ENCODE measurements at places on chromosomes 13 and 19.

- DNase-seq, result no peak
These were observed 19.6 kb downstream of the FRY start for GRCh38 chr13:32051156-32051555.

DNA sequence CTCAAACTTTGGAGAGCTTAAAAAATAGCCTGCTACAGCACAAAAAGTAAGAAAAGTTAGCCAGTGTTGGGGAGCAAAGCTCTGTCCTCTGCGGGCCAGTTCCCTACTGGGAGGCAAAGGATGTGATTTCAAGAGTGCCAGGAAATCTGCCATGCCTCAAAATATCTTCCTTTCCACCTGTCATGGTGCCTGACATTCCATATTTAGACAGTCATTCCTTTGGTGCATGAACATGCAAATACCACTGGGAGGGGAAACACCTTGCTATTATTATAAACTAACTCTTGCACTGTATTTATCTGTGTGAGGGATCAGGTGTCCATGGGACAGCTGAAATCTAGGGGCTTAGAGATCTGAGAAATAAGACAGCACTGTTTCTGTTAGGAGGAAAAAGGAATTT is 10.3 kb downstream of the FREM2 start:
- no peak for DNase-seq

DNA sequence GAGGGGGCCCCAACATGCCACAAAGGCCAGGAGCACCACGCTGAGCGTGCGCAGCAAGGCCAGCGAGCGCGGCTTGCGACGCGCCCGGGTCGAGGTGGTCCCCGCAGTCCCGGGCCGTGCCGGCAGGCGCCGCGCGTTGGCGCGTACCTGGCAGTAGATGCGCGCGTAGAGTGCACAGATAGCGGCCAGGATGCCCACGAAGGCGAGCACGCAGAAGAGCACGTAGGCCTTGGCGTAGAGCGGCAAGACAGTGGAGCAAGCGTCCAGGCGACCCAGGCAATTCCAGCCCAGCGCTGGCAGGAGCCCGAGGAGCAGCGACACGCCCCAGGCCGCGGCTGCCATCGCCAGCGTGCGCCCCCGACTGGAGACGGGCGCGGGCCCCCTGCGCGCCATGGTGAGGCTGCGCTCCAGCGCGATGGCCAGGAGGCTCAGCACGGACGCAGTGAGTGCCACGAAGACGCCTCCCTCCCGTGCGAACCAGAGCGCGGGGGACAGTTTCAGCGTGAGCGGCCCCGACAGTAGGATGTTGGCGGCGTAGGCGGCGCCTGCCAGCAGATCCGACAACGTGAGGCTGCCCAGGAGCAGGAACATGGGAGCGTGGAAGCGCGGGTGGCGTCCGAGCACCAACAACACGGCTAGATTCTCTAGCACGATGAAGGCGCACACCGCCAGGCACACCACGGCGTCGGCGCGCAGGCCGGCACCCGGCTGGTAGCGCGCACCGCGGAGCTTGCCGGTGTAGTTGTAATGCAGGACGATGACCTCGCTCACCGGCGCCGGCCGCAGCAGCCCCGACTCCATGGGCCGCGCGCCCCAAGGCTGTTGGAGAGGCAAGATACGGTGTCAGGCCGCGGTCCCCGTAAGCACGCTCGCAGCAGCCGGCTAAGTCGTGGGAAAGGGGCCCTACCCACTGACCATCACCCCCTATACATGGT is 2.8 kb downstream of the S1PR5 start:
- no peak for DNase-seq

DNA sequence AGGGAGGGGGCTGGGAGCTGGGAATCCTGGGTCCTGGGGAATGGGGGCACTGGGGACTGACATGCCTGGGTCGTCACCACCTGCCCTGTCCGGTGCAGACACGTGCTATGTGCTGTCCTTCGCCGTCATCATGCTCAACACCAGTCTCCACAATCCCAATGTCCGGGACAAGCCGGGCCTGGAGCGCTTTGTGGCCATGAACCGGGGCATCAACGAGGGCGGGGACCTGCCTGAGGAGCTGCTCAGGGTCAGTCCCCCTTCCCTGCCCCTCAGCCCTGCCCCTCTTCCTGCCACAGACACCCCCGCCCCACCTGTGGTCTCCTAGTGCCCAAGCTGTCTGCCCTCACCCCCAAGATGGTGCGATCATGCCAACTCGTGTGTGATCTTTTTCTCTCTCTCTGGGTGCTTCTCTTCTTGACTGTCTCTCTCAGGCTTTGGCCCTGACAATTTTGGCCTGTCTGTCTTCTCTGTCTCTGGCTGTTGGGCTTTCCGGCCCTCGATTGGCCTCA is 5.0 kb downstream of the CYTH2 start:
- no peak for DNase-seq

DNA sequence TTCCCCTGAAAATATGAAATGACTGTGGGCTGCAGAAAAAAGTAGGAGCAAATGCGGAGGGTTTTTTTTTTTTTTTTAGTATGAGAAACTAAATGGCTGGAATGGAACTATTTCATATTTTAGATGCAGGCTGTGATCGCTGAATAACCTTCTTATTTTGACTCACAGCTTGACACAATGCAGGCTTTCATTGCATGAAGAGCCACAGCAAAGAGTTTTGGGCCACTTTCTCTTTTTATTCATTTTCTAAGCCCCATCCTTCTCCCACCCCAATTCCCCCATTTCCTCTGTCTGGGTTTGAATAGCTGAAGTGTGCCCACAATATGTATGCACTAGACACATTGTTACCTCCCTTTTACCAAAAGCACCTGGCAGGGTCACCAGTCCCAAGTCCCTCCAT is 125.9 kb downstream of the COG6 start:
- DNase-seq, result no peak

GRCh38 chr13:67227131-67227983 is 2.8 kb downstream of the PCDH9 start:
- no peak for DNase-seq

DNA sequence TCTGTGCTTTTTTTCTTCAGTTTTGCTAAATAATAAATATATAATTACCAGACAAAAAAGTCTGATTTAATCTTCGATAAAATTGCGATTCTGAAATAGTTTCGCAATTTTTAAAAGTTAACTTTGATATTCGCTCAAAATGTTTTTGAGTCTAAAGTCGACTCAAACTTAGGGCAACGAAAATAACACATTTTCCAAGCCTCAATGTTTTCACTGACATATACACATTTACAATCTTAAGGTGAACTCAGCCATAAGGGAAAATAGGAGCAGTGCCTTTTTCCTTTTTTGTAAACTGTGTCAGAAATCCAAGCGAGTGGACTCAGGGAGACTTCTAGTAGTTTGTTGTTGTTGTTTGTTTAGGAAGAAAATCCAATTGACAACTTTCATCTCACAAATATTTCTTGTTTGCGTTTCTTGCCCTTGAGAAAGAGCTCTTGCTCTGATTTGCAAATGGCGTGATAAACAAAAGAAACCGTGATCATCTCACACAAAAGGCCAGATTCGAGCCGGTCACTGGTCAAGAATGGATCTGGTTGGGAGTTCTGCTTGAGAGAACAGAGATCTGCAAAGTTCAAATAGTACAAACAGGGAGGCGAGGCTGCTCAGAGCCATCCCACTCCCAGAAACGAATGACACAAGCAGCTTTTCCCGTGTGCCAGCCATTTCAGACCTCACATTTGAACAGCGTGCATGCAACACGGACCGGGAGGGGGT is 2.1 kb downstream of the SOX21 start:
- no peak for DNase-seq

- no peak for DNase-seq
These were observed 357.6 kb downstream of the TBC1D4 start for GRCh38 chr13:75124415-75124814.

DNA sequence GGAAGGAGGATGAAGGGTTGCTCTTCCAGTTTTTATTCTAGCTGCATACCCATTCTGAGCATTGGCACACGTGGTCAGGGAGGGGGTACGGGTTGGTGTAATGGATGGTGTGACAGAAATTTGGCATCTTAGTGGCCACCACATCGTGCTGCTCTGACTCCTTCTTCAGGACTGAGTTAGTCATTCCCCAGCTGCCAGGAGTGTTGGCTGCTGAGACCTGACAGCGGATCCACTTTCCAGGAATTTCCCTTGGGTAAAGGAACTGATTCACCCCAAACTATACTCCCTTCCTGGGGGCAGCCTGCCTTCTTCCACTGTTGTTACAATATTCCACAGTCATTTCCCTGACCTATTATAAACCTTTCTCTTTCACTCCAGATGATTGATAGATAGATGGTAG is 595.5 kb upstream of the KLHL1 start:
- no peak for DNase-seq

DNA sequence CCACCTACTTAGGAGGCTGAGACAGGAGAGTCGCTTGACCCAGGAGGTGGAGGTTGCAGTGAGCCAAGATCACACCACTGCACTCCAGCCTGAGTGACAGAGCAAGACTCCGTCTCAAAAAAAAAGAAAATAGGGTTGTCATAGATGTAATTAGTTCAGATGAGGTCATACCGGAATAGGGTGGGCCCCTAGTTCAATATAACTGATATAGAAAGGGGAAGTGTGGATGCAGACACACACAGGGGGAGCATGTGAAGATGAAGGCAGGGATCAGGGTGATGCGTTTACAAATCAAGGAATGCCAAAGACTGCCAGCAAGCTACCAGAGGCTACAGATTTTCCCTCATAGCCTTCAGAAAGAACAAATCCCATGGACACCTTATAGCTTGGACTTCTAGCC is 24.3 kb upstream of the EEF1AKMT1 start:
- no peak for DNase-seq

DNA sequence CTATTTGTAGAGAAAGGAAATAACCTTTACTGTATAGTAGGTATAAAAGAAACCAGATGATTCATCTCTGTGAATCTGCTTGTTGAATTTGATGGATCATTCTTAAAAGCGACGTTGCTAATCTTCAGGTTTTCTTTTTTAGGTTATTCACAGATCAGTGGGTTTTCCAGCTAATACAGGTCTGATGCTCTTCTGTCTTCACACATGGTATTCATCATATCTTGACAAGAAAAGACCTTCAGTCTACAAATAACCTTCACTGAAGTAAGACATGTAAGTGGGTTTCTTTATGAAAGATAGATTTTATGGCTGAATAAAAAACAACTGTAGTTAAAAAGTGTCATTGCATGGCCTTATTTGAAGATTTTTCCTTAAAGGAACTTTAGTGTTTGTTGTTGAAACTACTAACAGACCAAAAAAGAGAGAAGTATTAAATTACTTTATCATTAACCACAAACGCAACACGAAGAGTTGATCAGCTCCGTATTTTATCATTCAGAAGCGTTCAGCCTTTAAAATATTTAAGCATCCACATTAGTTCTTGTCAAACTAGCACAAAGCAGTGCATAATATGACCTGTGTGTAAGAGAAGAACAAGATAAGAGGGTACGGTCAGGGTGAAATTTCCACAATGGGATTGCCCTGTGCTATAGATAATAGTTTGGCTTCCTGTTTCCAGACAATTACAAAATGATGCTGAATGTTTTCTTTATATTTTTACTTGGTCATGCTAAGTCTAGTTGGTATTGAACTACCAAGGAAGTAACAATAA is 299.5 kb downstream of the MZT1 start:
- DNase-seq, result no peak

GRCh38 chr19:5094768-5095567 is 126.1 kb downstream of the KDM4B start:
- no peak for DNase-seq

GRCh38 chr13:32031815-32032370 is 319 bp downstream of the FRY start:
- no peak for DNase-seq

- no peak for DNase-seq
These were observed 242.7 kb upstream of the IPO5 start for GRCh38 chr13:97710797-97711196.

DNA sequence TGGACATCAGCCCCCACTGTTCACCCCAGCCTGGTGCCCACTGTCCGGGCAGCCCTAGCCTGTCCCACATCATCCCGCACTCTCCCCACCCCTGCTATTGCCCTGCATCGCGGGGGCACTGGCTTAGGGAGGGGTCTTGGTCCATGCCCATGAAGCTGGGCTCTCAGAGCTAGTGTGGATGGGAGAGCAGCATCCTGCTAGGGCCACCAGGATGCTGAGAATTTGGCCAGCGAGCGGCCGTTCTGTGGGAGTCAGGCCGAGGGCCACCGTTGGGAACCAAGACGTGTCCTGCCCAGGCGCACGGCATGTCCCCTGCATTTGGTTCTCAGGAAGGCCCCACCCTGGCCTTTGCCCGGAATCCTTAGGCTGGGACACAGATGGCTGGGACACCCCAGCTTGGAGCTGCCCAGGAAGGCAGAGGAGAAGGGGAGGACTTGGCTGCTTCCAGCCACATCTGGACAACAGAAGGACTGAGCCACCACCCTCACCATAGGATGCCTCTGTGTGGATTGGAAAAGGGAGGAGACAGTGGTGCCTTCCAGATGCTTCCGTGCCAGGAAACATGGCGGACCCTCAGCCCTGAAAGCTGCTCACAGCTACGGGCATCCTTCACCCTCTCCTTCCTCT is 14.6 kb downstream of the ADGRE5 start:
- DNase-seq, result no peak

- no peak for DNase-seq
These were observed 876.5 kb downstream of the PCDH9 start for GRCh38 chr13:66353664-66354063.

DNA sequence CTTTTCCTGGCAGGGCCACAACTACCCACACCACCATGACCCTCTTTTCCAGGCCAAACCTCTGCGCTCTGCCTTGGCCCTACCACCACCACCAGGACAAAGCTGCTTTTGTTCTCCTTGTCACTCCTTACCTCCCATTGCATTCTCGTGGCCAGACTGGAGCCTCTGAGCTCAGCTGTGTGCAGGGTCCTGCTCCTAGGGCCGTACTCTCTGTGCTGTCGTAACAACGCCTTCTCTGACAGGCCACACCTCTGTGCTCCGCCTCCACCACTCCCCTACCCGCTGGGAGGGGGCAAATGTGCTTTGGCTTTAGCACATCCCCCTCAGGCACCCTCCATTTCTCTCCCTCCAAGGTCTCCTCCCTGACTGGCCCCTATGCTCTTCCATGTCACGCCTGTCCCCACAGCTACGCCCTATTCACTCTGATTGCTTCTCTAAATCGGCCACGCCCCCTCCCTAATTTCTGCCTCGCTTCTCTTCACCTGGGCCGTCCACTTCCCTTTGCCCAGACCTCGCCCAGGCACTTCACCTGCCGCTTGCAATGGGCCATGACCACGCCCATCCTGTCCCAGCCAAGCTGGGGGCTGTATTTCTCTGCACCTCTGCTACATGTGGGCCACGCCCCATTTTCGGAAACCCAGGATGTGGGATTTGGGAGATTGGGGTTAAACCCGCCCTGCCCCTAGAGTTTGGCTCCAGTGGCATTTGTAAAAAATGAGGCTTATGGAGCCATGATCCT is 472.3 kb downstream of the KLF12 start:
- no peak for DNase-seq

DNA sequence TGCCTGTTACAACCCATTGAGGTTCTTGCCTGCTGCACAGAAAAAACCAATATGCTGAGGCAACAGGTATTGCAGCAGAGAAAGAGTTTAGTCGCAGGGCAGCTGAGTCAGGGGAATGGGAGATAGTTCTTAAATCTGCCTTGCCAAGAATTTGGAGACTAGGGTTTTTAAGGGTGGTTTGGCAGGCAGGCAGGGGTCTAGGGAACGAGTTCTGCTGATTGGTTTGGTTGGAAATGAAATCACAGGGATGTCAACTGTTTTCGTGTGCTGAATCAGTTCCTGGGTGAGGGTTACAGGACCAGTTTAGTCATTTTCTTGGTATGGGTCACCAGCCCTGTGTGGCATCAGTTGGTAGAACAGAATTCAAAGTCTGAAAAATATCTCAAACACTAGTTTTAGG is 36.6 kb downstream of the PDS5B start:
- no peak for DNase-seq

- no peak for DNase-seq
These were observed 1194.4 kb downstream of the SLITRK1 start for GRCh38 chr13:82687884-82688283.

- DNase-seq, result no peak
These were observed 47.7 kb downstream of the VAV1 start for GRCh38 chr19:6820237-6820636.

All from neural crest cell (in vitro differentiated cells).